Hematopoietic multipotent progenitor cell treated with erythropoietin and hydrocortisone succinate and interleukin-3 and kit ligand, for 6 days (in vitro differentiated cells): ENCODE measurements at places on chromosomes 3 and 15.

GRCh38 chr15:25937796-25938195 is 74.7 kb upstream of the ATP10A start:
- DNase-seq: no peak

GRCh38 chr15:70492240-70493177 is 270.8 kb downstream of the UACA start:
- DNase-seq: peak; percentile 98

GRCh38 chr3:46888705-46889104 is 11.2 kb downstream of the PTH1R start:
- DNase-seq: no peak

DNA sequence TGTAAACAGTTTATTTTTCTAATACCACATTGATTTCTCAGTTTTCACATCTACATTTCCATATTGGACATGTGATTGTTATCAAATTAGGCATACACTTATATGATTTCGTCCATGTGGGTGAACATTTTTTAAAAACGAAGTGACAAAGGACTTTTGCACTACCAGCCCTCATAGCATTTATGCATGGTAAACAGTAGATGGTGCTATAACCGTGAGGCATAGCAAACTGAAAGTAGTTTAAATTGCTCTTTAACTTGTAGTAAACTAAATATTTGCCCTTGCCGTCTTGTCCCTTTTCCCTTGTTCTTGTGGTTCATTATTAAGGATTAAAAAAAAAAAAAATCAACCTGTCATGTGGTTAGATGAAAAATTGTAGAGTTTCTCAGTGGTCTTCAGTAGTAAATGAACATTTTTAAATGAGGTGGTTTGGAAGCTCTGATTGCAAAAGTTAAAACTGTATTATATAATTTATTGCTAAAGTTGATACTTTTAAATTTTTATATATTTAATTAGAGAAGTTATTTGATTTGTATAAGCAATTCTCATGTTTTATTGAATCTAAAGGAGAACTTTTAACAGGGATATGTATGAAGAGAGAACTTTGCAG is 24.0 kb downstream of the STX19 start:
- peak; percentile 88 for DNase-seq
